Ureter (tissue), 1 donor: ENCODE measurements at places on chromosomes 11 and 22.
A peak's percentile ranks its signal among the peaks of the same experiment; 100 is the strongest.

DNA sequence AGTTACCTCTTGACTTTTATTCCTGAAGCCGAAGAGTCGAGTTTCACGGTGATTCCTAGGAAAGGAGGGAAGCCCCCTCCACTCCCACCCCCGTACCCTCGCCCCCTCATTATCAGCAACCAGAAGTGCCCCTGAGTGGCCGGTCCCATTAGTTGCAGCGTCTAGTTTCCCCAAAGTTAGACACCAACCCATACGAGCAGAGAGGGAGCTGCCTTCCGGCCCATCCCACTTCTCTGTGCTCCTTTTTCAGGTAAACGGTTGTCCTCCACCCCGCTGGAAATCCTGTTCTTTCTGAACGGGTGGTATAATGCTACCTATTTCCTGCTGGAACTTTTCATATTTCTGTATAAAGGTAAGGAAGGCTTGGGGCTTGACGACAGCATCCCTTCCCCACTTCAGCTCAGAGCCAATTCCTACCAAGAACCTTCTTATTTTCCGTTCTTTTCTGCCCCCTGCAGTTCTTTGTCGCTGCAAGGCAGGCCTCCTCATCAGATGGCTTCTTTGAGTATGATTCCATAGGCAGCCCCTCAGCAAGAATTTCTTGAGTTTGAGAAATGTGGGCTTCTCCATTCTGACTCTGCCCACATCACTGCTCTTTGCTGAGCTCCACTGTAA lies 701 bp downstream of the TMEM216 start:
- DNase-seq: no peak

GRCh38 chr22:44429941-44430587 lies 68.0 kb downstream of the RTL6 start:
- DNase-seq: no peak

- DNase-seq: no peak
Measured at GRCh38 chr11:64348383-64349024, 8.5 kb downstream of the CCDC88B start.

- no peak for DNase-seq
Measured at GRCh38 chr22:46613606-46614021, 6.6 kb upstream of the GRAMD4 start.

DNA sequence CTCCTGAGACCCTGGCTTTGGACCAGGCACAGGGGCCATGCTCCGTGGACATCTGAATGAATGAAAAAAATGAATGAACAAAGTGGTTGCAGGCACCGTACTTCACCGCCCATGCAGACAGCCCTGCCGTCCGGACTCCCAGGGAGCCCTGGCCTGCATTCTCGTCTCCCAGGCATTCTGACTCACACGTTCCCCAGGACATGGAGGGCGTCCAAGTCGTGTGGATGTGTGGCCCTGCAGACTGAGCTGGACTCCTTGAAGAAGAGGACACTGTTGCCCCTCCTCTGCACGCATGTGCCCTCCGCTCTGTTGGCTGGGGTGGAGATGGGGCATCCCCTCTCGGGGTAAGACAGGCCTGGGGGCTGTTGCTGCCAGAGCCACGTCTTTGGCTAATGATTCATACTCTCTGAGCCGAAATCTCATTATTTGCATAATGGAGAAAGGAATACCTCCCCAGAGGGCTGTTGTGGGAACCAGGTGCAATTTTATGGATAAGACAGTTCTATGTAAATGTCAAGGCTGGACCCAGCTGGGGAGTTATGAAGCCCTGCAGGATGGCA lies 49.7 kb downstream of the RTL6 start:
- peak; percentile 79 for DNase-seq

GRCh38 chr22:44365191-44365590 lies 52.4 kb upstream of the SHISAL1 start:
- no peak for DNase-seq

DNA sequence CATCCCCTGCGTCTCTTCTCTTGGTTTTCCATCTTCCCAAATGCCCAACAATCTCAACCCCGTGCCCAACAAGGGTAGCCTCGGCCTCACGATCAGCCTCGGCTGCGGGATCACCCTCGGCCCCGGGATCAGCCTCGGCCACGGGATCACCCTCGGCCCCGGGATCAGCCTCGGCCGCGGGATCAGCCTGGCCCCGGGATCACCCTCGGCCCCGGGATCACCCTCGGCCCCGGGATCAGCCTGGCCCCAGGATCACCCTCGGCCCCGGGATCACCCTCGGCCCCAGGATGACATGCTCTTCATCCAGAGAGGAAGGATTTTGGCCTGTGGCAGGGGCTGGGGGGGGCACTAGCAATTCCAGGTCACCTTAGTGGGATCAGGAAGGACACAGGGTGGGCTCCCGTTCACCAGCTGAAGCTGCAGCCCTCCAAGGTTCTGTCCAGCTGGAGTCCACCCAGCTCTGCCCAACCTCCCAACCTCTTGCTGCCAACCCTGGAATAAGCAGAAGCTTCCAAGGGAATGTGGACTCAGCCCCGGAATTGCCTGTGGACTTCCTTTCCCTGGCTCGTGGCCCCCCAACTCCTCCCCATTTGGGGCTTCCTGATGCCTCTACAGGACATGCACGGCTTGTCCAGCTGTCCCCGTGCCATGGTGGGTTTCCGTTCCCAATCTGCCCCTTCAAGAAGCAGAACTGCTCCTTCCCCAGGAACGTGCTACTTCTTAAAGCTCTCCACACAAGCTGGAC lies 6.2 kb downstream of the ALG12 start:
- DNase-seq: no peak

GRCh38 chr11:107856180-107856980 lies 2.2 kb downstream of the SLC35F2 start:
- no peak for DNase-seq

- no peak for DNase-seq
Measured at GRCh38 chr11:45275828-45276227, 10.3 kb downstream of the SYT13 start.

GRCh38 chr11:119750056-119750455 lies 21.1 kb upstream of the NECTIN1 start:
- DNase-seq: no peak

DNA sequence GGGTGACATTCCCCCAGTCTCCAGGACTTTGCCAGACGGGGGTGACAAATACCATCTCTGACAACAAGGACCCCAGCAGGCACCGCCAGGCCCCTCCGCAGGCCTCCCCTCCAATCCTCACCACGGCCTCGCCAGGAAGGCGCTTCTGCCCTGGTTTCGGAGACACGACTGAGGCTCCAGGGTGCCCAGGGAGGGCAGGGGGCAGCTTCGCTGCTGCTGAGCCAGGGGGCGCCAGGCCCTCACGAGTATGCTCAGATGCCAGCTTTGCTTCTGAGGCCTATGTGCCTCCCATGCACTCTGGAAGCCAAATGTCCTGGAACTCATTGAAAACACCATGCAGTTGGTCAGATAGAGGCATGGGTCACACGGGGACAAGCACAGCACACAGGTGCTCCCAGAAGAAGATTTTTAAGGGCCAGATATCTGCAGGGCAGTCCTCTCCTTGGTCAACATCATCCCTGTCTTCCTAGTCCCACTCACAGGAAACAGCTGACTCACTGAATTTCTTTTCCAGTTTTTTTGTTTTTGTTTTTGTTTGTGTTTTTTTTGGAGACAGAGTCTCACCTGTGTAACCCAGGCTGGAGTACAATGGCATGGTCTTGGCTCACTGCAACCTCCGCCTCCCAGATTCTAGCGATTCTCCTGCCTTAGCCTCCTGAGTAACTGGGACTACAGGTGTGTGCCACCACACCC lies 19.9 kb downstream of the BID start:
- DNase-seq: no peak

- DNase-seq: no peak
Measured at GRCh38 chr11:85094795-85095194, 532.3 kb downstream of the DLG2 start.

- no peak for DNase-seq
Measured at GRCh38 chr11:134557571-134558257, 145.7 kb upstream of the B3GAT1 start.

- DNase-seq: no peak
Measured at GRCh38 chr11:2590131-2590964, 109.4 kb downstream of the KCNQ1OT1 start.

DNA sequence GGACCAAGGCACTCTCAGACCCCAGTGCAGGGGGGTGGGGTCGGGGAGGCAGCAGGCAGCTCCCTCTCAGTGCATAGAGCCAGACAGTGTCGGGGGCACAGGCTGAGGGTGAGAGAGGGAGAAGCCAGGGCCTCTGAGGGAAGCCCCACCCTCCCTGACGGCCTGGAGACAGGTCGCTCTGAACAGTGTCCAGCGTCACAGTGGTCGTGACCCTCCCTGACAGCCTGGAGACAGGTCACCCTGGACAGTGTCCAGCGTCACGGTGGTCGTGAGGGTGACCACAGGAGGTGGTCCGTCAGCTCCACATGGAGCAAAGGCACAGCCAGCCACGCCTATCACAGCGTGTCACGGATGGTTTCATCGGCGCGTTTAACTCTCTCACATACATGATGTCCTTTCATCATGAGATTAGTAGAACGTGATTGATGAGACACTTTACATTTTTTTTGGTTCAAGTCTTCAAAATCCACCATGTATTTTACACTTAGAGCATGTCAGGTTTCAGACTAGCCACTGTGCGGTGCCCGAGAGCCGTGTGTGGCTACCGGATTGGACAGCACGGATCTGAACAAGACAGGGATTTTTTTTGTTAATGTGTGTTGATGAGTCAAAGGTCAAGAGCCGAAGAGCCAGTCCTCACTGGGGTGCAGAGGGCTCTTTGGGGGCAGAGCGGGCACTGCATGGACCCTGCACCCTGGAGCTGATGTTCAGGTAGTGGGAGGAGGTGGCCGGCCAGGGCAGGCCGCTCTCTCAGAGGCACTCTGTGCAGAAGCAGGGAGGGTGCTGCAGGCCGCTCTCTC lies 23.9 kb upstream of the PANX2 start:
- no peak for DNase-seq

GRCh38 chr11:135008001-135008405 lies 596.0 kb upstream of the B3GAT1 start:
- DNase-seq: no peak

GRCh38 chr11:14424096-14424495 lies 65.1 kb upstream of the RRAS2 start:
- no peak for DNase-seq

DNA sequence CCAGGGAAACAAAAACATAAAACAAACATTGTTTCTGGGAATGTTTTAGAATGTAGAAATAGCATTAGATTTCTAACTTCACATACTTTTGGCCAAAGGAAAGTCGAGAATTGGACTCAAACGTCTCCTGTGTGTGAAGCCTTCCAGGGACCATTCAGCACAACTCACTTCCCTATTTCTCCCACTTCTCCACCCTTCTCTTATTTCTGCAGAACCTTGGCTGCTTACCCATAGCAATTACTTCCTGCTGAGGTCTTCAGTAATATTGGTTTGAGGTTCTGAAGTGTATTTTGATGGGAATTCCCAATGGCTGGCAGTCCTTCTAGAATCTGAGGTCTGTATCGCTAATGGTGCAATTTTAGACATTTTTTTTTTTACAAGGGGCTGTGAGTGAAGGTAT lies 158.3 kb upstream of the SNX19 start:
- DNase-seq: no peak

- DNase-seq: no peak
Measured at GRCh38 chr11:36876266-36876665, 278.2 kb upstream of the RAG2 start.

- no peak for DNase-seq
Measured at GRCh38 chr22:49737101-49737551, 90.5 kb downstream of the BRD1 start.

- peak; percentile 69 for DNase-seq
Measured at GRCh38 chr11:122628810-122629555, 26.5 kb upstream of the UBASH3B start.

DNA sequence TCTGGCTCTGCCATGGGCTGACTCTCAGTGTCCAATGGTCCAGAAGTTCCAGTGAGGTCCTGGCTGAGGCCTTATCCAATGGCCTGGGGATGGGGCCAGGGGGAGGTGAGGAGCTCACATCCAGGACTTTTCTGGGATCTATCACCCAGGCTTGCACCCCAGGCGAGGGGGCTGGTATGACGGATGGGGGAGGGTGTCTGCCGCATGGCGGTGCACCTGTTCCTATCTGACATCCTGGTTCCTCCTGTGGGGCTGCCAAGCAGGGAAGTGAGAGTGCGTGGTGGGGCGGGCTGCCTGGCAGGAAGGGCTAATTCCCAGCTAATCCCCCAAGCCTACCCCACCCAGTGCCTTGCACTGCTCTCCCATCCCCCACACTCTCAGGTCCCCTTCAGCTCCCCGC lies 102.1 kb downstream of the NECTIN1 start:
- DNase-seq: no peak

GRCh38 chr11:129787532-129788155 lies 28.0 kb upstream of the TMEM45B start:
- no peak for DNase-seq

GRCh38 chr22:42661985-42662831 lies 13.0 kb upstream of the CYB5R3 start:
- peak; percentile 90 for DNase-seq

DNA sequence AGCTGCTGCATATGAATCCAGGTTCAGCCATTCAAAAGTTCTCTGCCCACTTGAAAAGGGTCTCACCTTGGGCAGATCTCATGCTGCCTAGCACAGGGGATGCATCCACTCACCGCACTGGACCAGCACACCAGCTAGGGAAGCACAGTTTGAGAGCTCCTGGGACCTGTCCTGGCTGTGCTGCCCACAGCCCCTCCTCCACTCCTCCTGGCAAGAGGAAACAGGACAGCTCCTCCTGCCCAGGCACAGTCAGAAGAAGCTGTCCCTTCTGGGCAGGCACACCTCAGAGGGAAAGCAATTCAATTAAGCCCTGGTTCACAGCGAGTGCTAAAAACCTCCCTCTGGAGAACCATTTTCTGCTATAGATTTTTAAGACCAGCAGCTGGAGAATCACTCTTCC lies 146.7 kb downstream of the ST3GAL4 start:
- DNase-seq: no peak

DNA sequence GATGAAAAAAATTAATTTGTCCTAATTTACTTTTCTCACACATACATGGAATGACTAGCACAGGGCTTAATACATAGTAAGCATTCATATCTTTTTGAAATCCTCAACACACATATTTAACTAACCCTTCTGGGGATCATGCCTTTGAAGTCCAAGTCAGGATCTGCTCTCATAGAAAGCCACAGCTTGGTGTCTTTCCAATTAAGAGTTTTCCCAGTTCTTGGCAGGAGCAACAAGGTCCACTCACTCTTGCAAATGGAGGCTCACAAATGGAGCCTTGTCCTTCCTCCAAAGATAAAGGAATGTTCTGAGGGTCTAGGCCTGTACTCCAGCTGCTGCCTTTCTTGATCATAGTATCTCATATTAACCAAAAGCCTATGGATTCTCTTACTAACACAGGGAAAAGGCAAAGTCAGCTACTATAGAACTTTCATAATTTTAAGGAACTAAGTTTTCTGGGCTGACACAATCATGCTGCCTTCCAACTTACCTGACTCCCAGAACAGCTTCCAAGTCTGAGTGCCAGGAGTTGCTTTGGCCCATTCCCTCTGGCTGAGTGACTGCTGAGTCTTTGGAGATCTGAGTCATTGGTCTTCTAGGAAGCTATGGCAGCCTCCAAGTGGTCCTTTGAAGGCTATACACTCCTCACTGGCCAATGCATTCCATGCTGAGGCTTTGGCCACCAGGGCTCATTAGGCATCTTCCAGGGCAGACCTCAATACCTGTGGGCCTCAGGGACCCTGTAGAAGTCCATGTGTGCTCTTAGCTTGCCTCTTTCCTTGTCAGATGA lies 25.8 kb upstream of the NUCB2 start:
- DNase-seq: no peak
